CD4-positive, alpha-beta T cell (primary cell): ENCODE measurements at places on chromosomes 7 and 10. TPM values are rescaled to one million over a fixed set of nuclear protein-coding genes. Genes with fewer than 3 reads are reported as not detected.
A peak's percentile ranks its signal among the peaks of the same experiment; 100 is the strongest.

OR2A42 gene
- not detected for total RNA-seq

GRCh38 chr7:36369171-36369570 is 20.5 kb upstream of the ANLN start:
- peaks cover 6% of the 10 kb centered on the region for H3K4me1 ChIP-seq
- H3K27ac ChIP-seq, result no peak overlapping the region

DNA sequence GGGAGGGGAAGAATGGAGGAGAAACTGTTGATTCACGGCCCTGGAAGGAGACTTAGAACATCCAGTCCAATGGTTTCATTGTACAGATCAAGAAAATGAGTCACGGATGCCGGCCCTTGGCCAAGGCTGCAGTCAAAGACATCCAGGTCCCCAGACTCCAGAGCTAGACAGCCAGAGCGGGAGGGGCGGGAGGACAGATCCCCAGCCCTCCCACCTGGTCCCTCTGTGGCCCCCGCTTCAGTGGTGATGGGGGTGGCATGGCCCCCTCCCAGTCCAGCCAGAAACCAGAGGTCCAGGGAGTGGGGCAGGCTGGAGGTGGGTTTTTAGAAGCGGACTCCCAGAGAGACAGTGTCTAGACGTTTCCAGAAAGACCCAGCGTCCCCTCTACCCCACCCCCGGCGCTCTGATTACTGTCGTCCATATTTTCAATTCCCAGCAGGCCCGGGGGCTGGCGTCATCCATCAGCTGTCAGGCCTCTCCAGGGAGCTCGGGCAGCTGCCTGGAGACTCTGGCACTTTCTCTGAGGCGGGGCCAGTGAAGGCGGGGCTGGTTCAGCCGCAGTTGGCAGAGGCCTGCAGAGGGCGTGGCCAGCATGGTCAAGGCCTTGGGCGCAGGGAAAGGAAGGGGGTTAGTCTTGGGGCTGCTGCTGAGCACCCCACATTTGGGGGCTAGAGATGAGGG is 8.0 kb upstream of the HSPB1 start:
- no peaks in the 10 kb centered on the region for H3K27me3 ChIP-seq
- no peak overlapping the region for H3K27ac ChIP-seq
- H3K4me3 ChIP-seq, result no peak overlapping the region
- H3K4me1 ChIP-seq, result peaks cover 12% of the 10 kb centered on the region
- DNase-seq, result no peak
- H3K36me3 ChIP-seq, result no peaks in the 10 kb centered on the region

DNA sequence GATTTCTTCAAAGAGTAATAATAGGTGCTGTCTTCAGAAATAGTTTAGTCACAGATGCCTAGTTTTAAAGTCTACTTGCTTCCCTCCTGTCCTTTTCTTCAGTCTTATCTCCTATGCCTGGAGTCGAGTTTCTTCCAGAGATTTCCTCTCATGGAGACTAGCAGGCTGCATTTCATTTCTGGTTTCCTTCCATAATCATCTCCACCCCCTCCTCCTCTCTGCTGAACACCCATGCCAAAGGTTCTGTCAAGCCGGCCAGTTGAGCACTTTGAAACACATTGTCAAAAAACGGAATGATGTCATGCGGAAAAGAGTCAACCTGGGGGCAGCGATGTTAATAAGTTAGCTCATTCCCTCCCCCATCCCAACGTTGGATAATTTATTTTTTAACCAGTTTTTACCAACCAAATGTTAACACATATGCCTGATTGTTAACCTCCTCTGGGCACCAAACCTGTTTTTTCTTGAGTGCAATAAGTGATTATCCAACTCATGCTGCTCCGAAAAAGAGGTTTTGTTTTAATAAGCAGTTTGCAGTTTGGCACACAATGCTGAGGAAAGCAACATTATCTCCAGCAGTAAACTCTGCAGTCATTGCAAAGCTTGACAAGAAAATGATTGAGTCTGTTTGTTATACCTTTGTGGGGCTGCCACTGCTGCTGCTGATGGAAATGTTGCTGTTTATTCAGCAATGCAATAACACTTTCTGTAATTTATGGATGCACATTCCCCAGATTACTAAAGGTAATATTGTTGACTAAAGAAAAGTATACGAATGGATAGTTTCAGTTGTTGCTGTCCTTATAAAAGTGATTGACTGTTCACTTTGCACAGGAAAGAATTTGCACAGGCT is 161.6 kb downstream of the LRMDA start:
- no peak for DNase-seq
- H3K4me1 ChIP-seq, result no peaks in the 10 kb centered on the region
- no peaks in the 10 kb centered on the region for H3K27me3 ChIP-seq
- no peak overlapping the region for H3K27ac ChIP-seq
- H3K36me3 ChIP-seq, result no peaks in the 10 kb centered on the region

DNA sequence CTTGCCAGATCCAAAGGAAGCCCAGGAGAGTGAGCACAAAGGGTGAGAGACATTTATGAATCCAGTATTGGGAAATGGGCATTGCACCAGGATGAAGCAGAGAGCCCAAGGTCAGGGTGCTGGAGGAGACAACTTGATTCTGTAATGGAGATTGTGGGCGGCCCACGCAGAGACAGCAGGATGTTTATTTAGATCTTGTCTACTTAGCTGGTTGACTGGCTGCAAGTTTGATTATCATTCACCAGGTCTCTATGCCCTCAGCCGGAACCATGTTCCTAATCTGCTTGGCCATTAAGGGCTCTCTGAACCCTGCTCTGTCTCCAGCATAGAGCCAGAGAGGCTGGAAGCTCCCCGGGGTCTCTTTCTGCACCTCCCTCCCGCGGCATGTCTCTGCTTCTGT is 188.7 kb downstream of the PLXNA4 start:
- no peak for DNase-seq
- no peaks in the 10 kb centered on the region for H3K36me3 ChIP-seq
- no peaks in the 10 kb centered on the region for H3K27me3 ChIP-seq
- H3K4me1 ChIP-seq, result no peaks in the 10 kb centered on the region
- no peak overlapping the region for H3K27ac ChIP-seq

GRCh38 chr10:5629303-5630111 is 36.9 kb downstream of the ASB13 start:
- peak; percentile 69 for DNase-seq
- H3K27me3 ChIP-seq, result no peaks in the 10 kb centered on the region
- H3K4me3 ChIP-seq, result no peak overlapping the region
- H3K4me1 ChIP-seq, result peaks cover 15% of the 10 kb centered on the region
- no peaks in the 10 kb centered on the region for H3K36me3 ChIP-seq
- no peak overlapping the region for H3K27ac ChIP-seq

GRCh38 chr7:16433568-16434122 is 12.3 kb upstream of the CRPPA start:
- no peak overlapping the region for H3K27ac ChIP-seq
- no peaks in the 10 kb centered on the region for H3K36me3 ChIP-seq
- no peaks in the 10 kb centered on the region for H3K4me1 ChIP-seq
- no peaks in the 10 kb centered on the region for H3K27me3 ChIP-seq
- no peak for DNase-seq

- no peak for DNase-seq
- H3K4me3 ChIP-seq, result no peak overlapping the region
- no peaks in the 10 kb centered on the region for H3K36me3 ChIP-seq
- H3K27me3 ChIP-seq, result no peaks in the 10 kb centered on the region
Measured at GRCh38 chr10:126049759-126050700, 153.7 kb downstream of the FANK1 start.

- H3K36me3 ChIP-seq, result no peaks in the 10 kb centered on the region
- no peaks in the 10 kb centered on the region for H3K4me1 ChIP-seq
- H3K27ac ChIP-seq, result no peak overlapping the region
- H3K27me3 ChIP-seq, result no peaks in the 10 kb centered on the region
Measured at GRCh38 chr10:114638821-114639625, 19.1 kb downstream of the ABLIM1 start.

DNA sequence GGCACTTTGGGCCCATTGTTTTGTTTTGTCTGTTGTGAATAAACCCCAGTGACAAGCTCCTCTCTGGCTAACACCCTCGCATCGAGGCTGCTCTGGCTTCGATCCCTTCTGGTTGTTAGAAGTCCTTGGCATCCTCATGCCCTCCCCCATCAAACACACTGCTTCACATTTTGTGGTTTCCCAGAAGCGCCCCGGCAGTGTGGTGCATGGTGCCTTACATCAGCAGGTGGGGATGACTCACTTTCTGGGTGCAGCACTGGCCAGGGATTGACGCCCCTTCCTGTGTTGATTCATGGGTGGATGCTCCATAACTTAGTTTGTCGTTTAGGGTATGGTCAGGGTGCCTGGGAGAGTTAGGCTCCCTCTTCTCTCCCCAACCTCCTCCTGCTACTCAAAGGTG is 51.4 kb downstream of the PLPP4 start:
- H3K27me3 ChIP-seq, result no peaks in the 10 kb centered on the region
- H3K27ac ChIP-seq, result no peak overlapping the region
- H3K4me1 ChIP-seq, result no peaks in the 10 kb centered on the region
- no peak overlapping the region for H3K4me3 ChIP-seq
- H3K36me3 ChIP-seq, result no peaks in the 10 kb centered on the region

DNA sequence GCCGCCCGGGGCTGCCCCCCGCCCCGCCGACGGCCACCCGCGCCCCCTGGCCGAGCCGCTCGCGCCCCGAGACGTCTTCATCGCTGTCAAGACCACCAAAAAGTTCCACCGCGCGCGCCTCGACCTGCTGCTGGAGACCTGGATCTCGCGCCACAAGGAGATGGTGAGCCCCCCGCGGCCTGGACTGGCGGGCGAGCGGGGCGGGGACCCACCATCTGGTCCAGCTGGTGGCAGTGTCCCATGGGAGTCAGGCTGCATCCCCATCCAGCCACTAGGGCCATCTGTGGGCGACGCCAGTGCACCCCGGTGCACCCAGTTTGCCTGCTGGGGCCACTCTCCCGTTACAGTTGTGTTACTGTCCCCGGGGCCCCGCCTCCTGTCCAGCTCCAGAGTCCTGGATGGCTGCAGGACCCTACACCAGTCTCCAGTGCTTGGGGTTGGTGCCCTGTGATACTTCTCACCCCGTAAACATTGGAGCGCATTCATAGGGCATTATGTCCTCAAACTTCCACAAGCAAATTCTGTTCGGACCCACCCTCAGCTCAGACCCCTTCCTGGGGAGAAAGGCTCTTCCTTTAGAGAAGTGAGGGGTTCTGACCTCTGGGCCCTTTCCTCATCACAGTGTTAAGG is 672 bp downstream of the LFNG start:
- no peaks in the 10 kb centered on the region for H3K27me3 ChIP-seq
- peak overlapping the region; percentile 99 for H3K4me3 ChIP-seq
- peak overlapping the region; percentile 36 for H3K27ac ChIP-seq
- H3K36me3 ChIP-seq, result peaks cover 35% of the 10 kb centered on the region

DNA sequence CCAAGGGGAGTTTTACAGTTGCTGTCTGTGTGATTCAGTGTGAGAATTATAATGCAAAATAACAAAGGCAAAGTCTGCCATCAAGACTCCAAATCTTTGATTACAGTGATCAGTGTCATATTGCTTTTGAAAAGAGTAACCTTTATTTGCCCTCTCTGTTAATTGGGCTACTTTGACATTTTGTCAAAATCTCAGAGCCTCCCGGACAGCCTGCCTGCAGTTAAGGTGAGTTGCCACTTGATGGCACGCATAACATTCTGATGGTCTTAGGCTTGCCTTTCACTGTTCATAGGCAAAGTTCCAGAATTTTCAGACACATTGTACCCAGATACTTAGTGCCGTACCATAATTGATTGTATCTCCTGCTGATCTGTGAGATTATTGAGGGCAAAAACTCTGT is 253.5 kb downstream of the ABCA13 start:
- H3K27ac ChIP-seq, result no peak overlapping the region
- H3K4me1 ChIP-seq, result no peaks in the 10 kb centered on the region
- H3K4me3 ChIP-seq, result no peak overlapping the region
- DNase-seq, result peak; percentile 3
- H3K36me3 ChIP-seq, result no peaks in the 10 kb centered on the region
